ENCODE measurements at places on chromosomes 5 and 9.

GRCh38 chr5:151574444-151574996 lies 16.6 kb downstream of the FAT2 start:
- no peak for DNase-seq

DNA sequence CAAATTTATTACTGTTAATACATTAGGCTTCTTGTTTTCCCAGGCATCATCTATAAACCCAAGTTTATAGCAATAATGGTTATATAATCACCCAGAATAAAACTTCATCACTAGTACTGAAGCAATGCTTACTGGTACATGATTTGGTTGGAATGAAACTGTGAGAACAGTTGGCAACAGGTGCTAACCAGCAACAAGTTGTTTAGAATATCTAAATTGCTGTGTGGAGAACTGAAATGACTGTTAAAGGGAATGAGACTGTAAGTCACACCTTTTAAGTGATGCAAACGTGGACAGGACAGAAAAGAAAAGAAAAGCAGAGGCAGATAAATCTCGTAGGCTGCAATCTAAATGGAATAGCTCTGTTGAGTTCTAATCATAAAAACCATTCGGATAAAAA lies 2.5 kb downstream of the YIPF5 start:
- DNase-seq = no peak

DNA sequence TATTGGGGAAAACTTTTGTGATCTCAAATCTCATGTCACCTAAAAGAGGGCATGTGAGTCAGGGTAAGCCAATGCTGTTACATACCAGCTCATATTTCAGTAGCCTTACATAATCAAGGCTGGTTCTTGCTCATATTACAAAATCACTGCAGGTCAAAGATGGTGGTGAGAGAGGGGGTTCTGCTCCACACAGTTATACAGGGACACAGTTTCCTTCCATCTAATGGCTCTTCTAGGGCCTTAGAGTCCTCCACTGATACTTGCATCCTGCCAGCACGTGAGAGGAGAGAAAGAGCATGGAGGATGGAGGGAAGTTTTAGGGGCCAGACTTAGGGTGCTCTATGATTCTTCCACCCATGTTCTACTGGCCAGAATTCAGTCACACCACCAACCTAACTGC lies 130.0 kb downstream of the LIFR start:
- DNase-seq = no peak

DNA sequence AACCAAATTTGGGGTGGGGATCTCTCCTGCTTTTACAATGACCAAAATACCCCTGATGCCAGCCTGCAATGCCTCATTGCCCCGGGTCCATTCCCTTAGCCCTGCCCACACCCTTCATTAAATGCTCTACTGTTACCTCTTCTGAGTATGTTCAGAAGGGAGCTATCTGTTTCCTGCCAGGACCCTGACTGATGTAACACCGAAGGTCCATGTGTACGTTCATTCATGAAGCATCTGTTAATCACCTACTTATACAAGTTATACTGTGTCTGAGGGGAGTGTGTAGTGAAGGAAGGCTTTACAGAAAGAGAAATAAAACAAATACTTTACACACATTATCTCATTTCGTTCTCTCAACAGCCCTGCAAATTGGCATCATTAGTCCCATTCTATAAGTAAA lies 51.9 kb downstream of the ASTN2 start:
- no peak for DNase-seq

DNA sequence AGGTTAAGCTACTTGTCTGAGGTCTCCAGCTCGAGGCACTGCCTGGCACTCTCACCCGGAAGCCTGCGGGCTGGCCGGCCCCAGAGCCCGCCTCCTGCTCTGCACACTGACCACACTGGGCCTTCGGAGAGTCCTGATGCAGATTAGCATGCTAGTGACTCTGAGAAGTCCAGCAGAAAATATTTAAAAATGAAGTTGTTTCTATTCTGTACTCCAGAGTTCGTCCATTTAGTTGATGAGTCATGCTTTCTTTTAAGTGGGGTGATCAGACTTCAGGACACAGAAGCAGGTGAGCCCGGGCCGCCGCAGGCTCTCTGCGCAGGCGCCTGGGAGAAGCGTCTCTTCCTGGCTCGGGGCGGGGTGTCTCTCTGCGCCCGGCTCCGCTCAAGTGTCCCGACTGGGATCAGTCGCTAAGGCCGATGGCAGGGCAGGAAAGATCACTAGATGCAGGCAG lies 32.5 kb downstream of the FAM240B start:
- no peak for DNase-seq

- no peak for DNase-seq
Measured at GRCh38 chr5:123571927-123572326, 60.0 kb downstream of the CSNK1G3 start.

DNA sequence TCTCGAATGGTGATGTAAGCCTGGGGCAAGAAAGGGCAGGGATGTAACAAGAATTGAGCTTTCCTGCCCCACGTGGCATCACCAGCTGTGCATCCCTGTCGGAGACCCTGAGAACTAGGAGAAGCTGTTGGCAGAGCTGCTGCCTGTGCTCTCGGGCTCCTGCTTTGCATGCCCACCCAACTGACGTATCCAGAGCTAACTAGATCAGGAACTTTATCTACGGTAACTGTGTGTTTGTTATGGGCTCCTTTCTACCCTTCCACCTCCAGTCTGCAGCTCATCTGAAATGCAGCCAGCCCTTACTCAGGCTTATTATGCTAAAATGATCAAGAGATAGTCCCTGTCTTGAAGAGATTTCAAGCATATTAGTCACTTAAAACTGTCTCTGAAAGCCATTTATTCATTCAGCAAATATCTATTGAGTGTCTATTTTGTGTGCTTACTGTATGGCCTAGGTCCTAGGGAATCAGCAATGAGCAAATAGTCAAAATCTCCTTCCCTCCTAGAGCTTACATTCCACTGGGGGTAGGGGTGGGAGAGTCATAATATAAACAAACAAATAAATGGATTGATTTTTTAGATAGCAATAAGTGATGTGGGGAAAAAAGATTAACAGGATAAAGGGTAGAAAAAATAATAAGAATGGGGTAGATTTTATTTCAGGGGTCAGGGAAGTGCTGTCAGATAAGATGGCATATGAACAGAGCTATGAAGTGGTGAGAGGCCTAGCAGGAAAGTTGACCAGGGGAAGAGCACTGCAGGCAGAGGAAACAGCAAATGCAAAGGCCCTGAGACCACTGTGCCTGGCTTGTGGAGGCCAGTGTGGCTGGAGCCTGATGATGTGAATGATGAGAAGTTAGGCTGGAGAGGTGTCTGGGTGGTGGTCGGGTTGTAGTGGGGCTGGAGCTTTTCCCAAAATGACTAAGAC lies 118.2 kb downstream of the GALNT10 start:
- no peak for DNase-seq
